Fibroblast of skin of right quadriceps (primary cell): ENCODE measurements at places on chromosomes 2 and 18.

DNA sequence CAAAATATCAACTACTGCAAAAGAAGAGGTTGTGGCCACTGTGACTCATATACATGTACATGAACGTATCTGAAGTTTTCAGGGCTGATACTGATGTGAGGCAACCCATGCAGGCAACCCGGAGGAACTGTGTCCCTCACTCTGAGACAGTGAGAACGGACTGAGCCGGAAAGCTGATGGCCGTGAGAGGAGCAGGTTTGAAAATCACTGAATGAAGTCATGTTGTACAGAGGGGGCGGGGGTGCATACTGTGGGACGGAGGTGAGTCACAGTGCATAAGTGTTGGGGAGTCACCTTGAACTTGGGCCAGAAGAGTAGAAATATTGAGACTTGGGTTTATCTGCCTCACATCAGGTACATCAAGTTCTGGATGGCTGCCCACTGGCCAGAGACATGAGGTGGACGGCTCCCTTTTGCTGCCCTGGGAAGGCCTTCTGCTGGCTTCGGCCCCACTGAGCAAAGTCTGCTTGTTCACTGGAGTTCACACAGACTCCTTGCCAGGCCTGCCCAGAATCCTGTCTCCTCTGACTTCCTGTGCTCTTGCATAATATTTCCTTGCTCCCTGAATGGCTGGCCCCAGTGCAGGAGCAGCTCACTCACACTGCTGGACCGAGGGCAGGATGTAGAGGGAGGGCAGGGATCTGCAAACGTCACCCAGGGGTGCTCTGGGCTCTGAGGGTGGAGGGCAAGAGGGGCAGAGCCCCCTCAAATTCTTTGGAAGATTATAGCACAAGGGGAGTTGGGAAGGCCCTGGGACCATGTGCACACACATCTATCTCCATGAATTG, 18.1 kb downstream of the EPAS1 start:
- DNase-seq, result peak; percentile 92

- DNase-seq, result no peak
Measured at GRCh38 chr18:76202322-76202721, 292.7 kb downstream of the ZNF516 start.

GRCh38 chr2:182415771-182416170, 11.1 kb downstream of the PDE1A start:
- DNase-seq, result no peak

DNA sequence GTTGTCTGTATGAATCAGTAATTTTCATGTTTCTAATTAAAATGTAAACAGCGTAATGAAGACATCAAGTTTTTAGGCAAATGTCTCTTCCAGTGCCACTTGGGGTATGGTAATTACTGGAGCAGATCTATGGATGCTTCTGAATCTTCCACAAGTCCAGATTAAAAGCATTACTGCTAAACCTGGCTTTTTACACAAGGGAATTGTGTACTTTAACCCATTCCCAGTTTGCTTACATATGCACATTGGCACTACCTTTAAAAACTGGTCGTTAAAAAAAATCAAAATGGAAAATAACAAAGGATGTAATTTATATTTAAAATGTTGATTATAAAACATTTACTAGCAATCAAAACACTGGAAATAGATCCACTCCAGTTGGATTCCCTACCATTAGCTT, 19.7 kb downstream of the FIGN start:
- no peak for DNase-seq

- DNase-seq, result no peak
Measured at GRCh38 chr2:10246831-10247230, 55.9 kb upstream of the HPCAL1 start.

DNA sequence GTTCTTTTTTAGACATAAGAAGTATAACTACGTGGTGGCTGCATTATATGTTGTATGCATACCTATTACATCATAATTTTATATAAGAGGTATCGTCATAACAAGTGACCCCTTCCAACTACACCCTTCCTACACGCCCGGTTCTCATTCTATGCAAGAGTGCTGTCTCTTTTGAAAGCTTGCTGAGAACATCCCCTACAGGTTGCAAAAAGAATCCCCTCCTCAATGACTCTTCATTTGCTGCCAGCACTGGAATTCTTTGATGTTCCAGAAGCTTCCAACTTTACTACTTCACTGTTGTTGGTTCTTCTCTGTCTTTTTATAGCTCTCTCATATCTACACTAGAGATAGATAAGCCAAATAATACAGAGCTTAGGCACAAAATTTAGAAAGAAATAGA, 66.4 kb downstream of the CDH7 start:
- DNase-seq, result no peak

DNA sequence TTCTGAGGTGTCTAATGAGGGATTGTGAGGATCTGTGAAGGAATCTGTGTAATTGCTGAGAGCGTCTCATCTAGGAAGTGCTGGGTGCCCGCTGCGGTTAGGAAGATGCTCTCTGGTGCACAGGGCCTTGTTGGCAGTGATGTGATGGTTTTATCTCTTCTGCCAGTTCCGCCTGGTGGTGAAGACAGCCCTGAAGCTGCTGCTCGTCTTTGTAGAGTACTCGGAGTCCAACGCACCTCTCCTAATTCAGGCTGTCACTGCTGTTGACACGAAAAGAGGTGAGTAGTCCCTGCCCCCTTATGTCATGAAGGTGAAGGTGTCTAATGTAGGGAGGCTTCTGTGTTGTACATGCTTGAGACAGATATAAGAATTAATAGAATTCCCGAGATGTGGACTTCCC, 234.2 kb downstream of the TPGS2 start:
- DNase-seq, result no peak

DNA sequence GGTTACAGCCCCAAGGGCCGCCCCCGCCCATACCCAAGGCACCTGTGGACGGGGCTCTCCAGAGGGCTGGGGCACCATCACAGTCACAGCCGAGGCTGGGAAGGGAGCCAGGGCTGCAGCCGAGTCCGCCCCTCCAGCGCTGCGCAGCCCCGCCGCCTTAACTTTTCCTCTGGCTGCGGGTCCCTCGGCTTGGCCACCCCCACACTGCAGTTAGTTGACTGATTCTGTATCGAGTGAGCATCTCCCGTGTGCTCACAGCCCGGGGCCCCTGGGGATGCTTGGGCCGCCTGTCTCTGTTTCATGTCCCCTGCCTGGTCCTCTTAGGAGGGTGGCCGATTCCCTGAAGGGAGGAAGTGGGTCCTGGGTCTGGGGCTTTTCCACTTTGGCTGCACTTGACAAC, 33.7 kb downstream of the EMILIN2 start:
- no peak for DNase-seq

- DNase-seq, result no peak
Measured at GRCh38 chr2:62227386-62228075, 31.6 kb downstream of the B3GNT2 start.

GRCh38 chr18:66873899-66874298, 270.0 kb upstream of the CDH19 start:
- DNase-seq, result no peak

- DNase-seq, result no peak
Measured at GRCh38 chr2:188244383-188244782, 47.3 kb upstream of the GULP1 start.

GRCh38 chr2:120821446-120822160, 85.9 kb downstream of the GLI2 start:
- DNase-seq, result no peak

DNA sequence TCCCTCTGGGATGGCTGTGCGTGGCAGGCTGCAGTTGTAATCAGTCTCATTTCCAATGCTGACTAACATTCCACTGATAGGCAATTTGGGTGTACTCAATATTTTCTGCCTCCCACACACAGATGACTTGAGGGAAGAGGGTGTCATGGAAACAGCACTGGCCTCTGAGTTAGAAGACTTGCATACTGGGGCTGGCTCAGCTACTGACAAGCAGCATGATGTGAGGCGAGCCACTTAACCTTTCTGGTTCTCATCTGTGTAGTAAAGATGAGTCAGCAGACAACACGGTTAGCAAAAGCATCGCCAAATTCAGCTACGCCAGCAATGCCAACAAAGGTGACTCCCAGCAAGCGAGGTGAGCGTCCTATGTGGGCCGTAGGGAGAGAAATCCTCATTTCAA, 73.5 kb downstream of the COLEC12 start:
- DNase-seq, result peak; percentile 87

DNA sequence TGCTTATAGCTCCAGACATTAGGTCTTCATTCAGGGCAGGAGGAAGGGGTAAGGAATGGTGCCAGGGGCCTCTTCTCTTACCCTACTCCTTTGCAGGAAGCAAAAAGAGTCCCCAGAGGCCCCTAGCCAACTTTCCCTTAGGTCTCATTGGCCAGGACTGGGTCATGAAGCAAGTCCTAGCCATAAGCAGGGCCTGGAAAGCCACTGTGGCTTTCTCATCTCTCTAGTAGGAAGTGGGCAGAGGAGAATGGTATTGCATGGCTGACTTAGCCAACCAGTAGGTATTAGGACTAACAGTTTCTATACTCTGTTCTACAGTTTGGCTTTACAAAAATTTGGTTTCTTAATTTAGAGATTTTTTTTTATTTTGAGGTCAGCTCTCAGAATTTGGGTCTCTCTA, 4.8 kb downstream of the FAM228A start:
- DNase-seq, result no peak

DNA sequence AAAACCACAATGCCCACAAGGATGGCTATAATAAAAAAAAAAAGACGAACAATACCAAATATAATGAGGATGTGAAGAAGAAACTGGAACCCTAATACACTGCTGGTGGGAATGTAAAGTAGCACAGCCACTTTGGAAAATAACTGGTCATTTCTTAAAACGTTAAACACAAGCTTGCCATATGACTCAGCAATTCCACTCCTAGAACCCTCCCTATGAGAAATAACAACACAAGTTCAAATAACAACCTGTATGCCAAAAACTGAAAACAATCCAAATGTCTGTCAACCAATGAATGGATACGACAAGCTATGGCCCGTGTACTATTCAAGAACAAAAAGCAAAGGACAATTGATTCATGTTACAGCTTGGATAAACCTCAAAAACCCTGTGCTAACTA, 7.0 kb upstream of the ALPK2 start:
- peak; percentile 64 for DNase-seq

DNA sequence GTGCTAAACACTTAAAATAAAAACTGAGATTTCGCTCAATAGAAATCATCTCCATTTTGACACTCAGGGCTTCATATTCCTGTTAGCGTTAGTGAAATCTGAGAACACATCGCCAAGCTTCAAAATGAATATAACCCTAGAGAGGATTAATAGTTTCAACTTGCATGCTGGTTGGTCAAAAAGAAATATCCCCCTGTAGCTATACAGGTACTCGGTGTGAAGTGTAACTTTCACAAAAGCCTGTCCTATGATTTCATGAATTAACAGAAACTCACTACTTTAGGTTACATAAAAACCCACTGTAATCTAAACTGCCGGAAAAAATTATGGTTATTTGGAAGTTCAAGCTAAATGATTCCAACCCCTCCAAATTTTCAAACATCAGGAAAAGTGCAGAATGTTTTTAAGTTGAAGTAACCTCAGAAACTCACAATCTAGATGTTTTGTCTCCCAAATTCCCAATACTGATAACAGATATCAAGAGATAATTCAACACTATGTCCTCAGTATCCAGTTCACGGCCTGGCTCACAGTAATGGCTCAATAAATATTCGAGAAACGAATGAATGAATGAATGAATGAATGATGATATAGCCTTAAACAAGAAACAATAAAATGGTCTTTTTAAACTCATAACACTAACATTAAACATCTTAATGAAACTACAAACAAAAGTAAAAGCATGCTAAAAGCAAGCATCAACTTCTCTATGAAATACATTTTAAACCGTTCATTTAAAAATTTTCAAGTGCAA, 2.5 kb downstream of the TLK1 start:
- DNase-seq, result no peak

GRCh38 chr2:156083763-156084493, 248.6 kb downstream of the NR4A2 start:
- no peak for DNase-seq

GRCh38 chr2:217975626-217976025, 27.2 kb downstream of the TNS1 start:
- DNase-seq, result no peak

DNA sequence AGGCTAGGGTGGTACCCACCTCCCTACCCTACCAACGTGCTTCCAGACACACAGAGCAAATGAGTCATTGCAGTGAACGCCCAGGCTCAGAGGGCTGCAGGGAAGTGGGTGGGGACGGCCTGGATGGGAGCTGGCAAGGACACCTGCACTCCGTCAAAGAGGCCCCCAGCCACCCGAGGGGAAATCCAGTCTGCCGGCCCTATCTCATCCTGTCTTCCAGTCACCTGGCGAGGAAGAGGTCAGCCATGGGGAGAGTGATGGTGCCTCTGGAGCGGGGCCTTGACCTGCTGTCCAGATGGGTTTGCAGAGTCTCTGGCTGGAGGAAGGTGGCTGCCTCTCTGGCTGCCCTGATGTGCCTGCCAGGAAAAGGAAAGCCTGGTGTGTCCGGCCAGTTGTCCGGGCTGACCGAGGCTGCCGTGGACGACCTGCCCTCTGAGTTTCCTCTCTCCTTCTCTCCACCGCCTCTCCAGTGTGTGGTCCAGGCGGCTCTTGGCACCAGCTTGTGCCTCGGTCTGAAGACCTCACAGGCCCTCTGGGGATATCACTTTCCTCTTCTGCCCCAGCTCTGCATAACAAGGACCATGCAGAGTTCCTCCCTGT, 209.7 kb upstream of the COPS8 start:
- no peak for DNase-seq

DNA sequence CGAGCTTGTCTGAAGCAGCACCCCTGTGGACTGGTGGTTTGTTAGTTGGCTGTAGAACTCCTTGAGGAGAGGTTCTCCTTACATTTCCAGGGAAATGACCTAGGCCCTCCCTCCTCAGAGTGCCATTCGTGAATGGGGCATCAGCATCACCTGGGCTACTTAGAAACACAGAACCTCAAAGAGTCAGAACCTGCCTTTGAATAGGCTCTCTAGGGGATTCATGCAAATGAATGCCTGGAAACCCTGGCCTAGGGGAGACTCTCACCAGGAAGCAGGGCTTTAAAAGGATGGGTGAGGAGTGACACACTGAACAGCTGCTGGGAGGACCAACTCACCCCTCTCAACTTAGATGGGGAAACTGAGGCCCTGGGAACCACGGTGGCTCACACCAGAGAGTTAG, 2.1 kb upstream of the MOCOS start:
- DNase-seq, result no peak

- DNase-seq, result peak; percentile 22
Measured at GRCh38 chr2:105749583-105750400, 5.1 kb downstream of the NCK2 start.

DNA sequence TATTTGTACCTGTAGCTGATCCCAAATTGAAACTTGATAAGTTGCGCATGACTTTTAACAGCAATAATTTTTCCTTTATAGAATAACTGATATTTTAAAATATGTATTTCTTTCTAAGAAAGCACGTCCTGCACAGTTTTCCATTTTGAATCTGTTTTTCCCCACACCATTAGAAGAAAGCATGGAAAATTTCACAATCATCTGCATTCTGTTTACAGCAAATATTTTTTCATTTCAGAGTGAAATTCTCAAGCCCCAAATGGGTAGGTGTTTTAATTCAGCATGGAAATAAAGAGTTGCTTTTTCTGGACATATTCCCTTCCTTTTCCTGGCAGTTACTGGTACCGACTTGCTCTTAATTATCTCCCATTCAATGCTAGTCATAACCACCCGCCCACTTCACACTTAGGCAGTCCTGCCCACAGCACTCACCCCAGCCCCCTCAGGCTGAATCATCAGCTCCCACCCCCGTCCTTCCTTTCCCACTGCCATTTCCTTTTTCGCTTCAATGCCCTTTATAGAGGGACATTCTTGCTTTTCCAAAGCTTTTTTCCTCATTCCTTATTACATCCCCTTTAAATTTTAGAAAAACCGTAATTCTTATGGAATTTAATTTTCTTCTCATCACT, 89.2 kb upstream of the GLS start:
- peak; percentile 80 for DNase-seq
